ENCODE measurements at places on chromosomes 1 and 21.
A peak's percentile ranks its signal among the peaks of the same experiment; 100 is the strongest.

- DNase-seq, result no peak
These were observed 2.7 kb downstream of the MEF2D start for GRCh38 chr1:156497743-156498431.

GRCh38 chr1:7418442-7419080 lies 352.5 kb upstream of the VAMP3 start:
- no peak for DNase-seq

DNA sequence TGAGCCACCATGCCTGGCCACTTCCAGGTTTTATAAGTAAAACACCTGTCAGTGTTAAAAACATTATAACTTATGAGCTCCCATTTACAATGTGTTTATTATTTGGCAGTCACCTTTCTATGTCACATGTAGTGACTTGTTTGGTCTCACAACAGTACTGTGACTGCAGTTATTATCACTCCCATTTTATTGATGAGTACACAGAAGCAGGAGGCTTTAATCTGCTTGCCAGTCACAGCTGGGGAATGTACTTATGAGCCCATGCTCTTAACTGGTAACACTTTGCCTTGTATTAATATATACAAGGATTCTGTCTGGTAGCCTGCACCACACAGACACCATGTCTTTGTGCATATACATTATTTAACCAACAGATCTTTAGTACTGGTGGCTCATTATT lies 31.1 kb upstream of the BACH1 start:
- DNase-seq, result no peak

- no peak for DNase-seq
These were observed 168.8 kb upstream of the PLXNA2 start for GRCh38 chr1:208413006-208413405.

- DNase-seq, result no peak
These were observed 158.8 kb downstream of the KCNT2 start for GRCh38 chr1:196449460-196449859.

GRCh38 chr1:10680487-10680886 lies 116.0 kb downstream of the CASZ1 start:
- DNase-seq, result no peak

- DNase-seq, result peak; percentile 80
These were observed at the start of gene LAMC2 for GRCh38 chr1:183185941-183186490. Gene LAMC2, plus strand, starts transcription at chr1:183186264. Its CDS starts 89 bp downstream, at chr1:183186353.

DNA sequence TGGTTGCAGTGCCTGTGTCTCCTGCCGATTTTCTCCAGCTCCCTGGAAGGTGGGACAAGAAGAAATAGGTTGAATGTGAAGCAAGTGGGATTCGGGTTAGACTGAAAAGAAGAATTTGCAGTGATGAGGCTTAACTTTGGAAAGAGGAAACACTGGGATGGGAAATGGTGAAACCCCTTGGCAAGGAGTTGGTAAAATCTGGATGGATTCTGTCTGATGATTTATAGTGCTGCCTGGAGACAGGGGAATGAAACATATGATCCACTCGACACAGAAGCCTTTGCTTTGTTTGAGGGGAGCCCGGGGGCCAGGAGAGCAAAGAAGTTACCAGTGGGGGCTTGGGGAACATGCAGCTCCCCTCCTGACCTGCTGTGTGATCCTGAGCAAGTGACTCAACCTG lies 67.2 kb downstream of the UBIAD1 start:
- no peak for DNase-seq

- DNase-seq, result peak; percentile 68
These were observed at the start of gene TMCO4 for GRCh38 chr1:19799230-19800075. Gene TMCO4, minus strand, starts transcription at chr1:19799916. Its CDS starts 19,158 bp downstream, at chr1:19780758.

- no peak for DNase-seq
These were observed 30.8 kb upstream of the ADARB1 start for GRCh38 chr21:45043541-45044020.

DNA sequence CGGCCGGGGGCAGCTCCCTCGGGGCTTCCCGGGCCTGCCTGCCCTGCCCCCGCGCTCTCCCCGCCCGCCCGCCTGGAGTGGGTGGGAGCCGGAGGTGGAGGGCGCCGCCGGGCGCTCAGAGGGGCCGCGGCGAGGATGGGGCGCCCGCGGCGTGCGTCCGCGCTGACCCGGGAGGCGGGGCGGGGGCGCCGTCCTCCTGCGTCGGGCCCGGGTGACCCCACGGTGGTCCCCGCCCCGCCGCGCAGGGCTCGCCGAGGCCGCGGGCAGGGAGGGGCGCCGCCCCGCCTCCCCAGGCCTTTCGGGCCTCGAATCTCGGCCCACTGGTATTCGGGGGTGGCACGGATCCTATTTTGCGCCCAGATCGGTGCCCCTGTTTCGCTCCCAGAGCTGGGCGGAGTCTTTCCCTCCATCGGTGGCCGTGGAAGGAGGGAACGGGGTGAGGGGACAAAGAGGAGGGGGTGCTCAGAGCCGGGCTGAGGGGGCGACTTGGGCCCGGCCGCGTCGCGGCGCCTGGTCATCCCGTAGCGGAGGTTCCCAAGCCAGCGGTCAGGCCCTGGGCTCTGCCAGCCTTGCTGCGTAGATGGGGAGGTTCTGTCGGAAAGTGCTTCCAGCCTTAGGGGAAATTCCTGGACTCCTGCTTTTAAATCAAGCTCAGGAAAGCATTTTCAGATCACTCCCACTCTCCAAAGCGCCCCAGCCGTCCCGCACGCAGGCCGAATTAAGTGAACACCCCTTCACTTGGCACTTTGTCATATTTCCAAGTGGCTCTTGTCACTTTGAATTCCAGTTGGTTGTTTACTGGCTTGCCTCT lies 545 bp downstream of the PATJ start:
- DNase-seq, result peak; percentile 63
